ENCODE measurements at places on chromosomes 5 and 9. TPM values are rescaled to one million over a fixed set of nuclear protein-coding genes. Genes with fewer than 3 reads are reported as not detected.

The PHF24 gene
- total RNA-seq = not detected

The TSLP gene
- 0.43 TPM for total RNA-seq

The SARDH gene
- total RNA-seq = 5.5 TPM

The PCDHB12 gene
- total RNA-seq = under 0.01 TPM

The DBH gene
- not detected for total RNA-seq

The TTC23L gene
- total RNA-seq = not detected

Measured in fibroblast of villous mesenchyme (primary cell).